Body of pancreas (tissue), 4 donors: ENCODE measurements at places on chromosomes 7 and 10. TPM values are rescaled to one million over a fixed set of nuclear protein-coding genes. Genes with fewer than 3 reads are reported as not detected.
A peak's percentile ranks its signal among the peaks of the same experiment; 100 is the strongest.

PPP1R9A gene
- 44.2 TPM for total RNA-seq

PRKCQ gene
- total RNA-seq = 0.33 TPM

PLAC9 gene
- total RNA-seq = 6.5 TPM

SLC26A5 gene
- total RNA-seq = not detected

CHAT gene
- total RNA-seq = 0.26 TPM

ANKRD22 gene
- total RNA-seq = 13.5 TPM

RALA gene
- 14.5 TPM for total RNA-seq

NUTM2A gene
- total RNA-seq = 1.0 TPM

FOXI2 gene
- total RNA-seq = not detected

DNA sequence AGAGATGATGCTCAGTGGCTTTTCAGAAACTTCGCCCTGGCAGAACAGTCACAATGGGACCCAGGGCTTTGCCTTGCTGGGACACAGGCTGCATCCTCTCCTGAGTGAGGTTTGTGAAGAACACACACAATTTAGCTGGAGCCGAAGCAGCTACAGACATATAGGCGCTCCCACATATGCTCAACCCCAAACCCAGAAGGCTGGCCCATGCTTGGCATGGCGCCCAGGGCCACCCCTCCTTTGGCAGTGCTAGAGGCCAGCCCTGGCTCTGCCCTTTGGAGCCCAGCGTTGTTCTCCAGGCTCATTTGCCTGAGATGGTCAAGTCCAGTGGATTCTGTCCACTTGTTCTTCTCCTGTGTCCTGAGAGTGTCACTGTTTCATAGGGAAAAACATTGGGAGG is 94.4 kb downstream of the WDFY4 start:
- H3K27ac ChIP-seq = no peak overlapping the region
- no peak for DNase-seq
- no peaks in the 10 kb centered on the region for H3K36me3 ChIP-seq
- no peaks in the 10 kb centered on the region for H3K27me3 ChIP-seq
- no peaks in the 10 kb centered on the region for H3K4me1 ChIP-seq
- H3K4me3 ChIP-seq = no peak overlapping the region

DNA sequence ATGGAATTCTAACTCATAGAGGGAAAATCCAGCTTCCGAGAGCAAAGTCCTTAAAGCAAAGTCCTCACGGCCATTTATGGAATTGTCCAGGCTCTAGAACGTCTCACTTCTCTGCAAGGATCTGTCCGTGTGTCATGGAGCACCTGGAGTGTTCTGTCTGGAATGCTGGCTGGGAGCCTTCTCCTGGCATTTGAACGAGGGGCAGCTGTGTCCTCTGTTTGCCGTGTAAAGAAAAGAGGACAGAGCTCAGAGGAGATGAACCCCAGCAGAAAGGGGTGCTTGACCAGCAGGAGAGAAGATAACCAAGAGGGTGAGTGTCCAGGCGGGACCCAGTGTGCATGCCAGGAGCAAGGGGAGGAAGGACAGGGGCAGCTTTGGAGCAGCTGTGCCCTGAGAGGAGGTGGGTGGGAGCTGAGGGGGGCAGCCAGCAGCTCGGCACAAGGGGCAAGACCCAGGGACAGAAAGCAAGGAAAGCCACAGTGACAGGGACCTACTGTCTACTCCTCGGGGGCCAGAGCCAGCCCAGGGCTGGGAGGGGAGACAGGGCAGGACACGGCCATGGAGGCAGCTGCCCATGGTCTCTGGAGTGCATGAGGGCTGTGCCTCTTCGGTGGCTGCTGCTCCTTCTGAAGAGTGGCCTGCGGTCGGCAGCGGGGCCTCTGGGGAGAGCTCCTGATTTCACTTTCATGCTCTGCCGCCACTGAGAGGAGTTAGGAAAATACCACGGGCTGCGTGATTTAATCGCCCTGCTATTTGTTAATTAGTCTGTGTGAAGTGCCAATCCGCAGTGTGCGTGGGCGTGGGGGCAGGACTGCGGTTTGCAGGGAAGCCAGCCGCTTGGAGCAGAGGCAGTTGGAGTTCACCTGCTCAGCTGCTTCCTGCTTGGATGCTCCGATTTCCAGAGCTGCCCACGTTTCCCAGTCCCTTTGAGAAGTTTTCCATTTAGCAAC is 149.3 kb upstream of the SHH start:
- DNase-seq = no peak
- H3K36me3 ChIP-seq = no peaks in the 10 kb centered on the region
- no peaks in the 10 kb centered on the region for H3K27me3 ChIP-seq
- no peak overlapping the region for H3K4me3 ChIP-seq

DNA sequence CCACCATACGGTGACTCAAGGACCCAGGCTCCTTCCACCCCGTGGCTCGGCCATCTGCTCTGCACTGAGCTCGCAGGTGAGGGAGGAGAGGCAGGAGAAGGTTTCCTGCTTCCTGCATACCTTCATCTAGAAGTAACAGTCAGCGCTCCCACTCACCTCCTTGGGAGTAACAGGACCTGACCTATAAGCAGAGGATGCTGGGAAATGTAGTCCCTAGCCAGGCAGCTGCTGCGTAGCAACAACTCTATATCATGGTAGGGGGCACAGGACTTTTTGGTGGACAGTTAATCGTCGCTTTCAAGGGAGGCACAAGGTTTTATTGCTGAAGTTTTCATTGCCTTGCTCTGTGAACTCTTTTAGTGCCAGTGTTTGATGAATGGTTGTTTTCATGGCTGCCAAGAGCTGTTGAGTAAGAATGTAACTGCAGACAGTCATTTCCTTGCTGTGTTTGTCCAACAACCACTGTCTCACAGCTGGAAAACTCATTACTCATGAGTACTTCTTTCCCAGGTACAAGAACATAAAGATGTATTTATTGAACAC is 10.2 kb upstream of the ZFYVE27 start:
- H3K4me1 ChIP-seq = peaks cover 6% of the 10 kb centered on the region
- DNase-seq = peak; percentile 33
- no peaks in the 10 kb centered on the region for H3K36me3 ChIP-seq
- no peak overlapping the region for H3K4me3 ChIP-seq
- H3K27ac ChIP-seq = peak overlapping the region; percentile 54
- no peaks in the 10 kb centered on the region for H3K27me3 ChIP-seq

GRCh38 chr10:68253346-68253745 is 21.4 kb upstream of the ATOH7 start:
- no peak overlapping the region for H3K27ac ChIP-seq
- H3K4me1 ChIP-seq = no peaks in the 10 kb centered on the region
- no peaks in the 10 kb centered on the region for H3K27me3 ChIP-seq
- H3K36me3 ChIP-seq = no peaks in the 10 kb centered on the region
- H3K4me3 ChIP-seq = no peak overlapping the region

GRCh38 chr7:16644157-16644556 is 1.4 kb downstream of the ANKMY2 start:
- H3K4me1 ChIP-seq = peaks cover 46% of the 10 kb centered on the region
- no peak for DNase-seq
- no peaks in the 10 kb centered on the region for H3K27me3 ChIP-seq

DNA sequence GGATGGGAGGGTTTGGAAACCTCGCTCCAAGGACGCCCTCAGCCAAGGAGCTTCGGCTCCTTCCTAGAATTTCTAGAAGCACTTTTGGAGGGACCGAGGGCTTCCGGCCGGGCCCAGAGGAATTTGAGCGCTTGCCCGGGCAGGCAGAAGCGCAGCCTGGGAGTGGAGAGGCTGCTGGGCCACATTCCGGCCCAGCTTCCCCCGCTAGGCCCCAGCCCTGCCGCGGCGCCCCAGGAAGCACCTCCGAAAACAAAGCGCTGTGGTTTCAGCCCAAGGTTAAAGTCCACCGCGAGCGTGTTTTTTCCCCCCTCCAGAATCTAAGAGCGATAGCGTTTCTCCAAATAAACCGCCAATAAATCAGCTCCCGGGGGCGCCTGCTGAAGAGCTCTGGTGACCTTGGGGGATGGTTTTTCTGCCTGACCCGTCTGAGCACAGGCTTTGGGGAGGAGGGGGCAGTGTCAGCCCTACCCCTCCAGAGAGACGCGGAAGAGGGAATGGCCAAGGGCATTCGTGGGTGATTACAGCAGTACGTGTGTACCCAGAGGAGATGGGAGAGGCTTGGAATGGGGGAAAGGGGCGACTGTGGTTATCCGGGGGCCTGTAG is 5.7 kb upstream of the TNRC18 start:
- H3K27me3 ChIP-seq = no peaks in the 10 kb centered on the region
- no peaks in the 10 kb centered on the region for H3K36me3 ChIP-seq
- peak overlapping the region; percentile 74 for H3K27ac ChIP-seq
- peak; percentile 73 for DNase-seq
- H3K4me1 ChIP-seq = peaks cover 36% of the 10 kb centered on the region

- no peak overlapping the region for H3K4me3 ChIP-seq
- no peak overlapping the region for H3K27ac ChIP-seq
- H3K27me3 ChIP-seq = no peaks in the 10 kb centered on the region
- H3K36me3 ChIP-seq = no peaks in the 10 kb centered on the region
- DNase-seq = no peak
- H3K4me1 ChIP-seq = no peaks in the 10 kb centered on the region
Observed at GRCh38 chr10:132154931-132155330, 31.8 kb upstream of the DPYSL4 start.

- no peak overlapping the region for H3K27ac ChIP-seq
- no peak overlapping the region for H3K4me3 ChIP-seq
- no peak for DNase-seq
- peaks cover 6% of the 10 kb centered on the region for H3K4me1 ChIP-seq
Observed at GRCh38 chr7:40059057-40059456, 75.4 kb downstream of the MPLKIP start.

DNA sequence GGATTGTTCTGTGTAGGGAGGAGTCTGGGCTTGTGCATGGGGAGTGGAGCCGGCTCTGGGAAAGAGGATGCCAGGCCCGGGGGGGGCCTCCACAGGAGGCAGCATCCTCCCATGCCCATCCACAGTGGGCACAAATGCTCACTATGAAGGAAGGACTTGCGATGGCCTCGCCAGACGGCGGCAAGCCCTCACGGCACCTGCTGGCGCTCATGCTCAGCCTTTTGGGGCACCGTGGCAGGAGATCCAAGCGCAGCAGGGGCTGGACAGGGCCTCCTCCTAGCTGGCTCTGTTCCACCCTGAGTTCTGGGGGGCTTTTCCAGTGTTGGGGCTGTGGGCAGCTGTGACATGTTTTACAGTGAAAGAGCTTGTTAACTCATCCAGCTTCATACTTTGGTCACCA is 15.2 kb downstream of the MDH2 start:
- no peak overlapping the region for H3K4me3 ChIP-seq
- peaks cover 11% of the 10 kb centered on the region for H3K36me3 ChIP-seq
- no peak overlapping the region for H3K27ac ChIP-seq

GRCh38 chr7:122972056-122972455 is 23.4 kb downstream of the TAS2R16 start:
- no peaks in the 10 kb centered on the region for H3K27me3 ChIP-seq
- no peak for DNase-seq
- no peak overlapping the region for H3K27ac ChIP-seq
- no peaks in the 10 kb centered on the region for H3K36me3 ChIP-seq

DNA sequence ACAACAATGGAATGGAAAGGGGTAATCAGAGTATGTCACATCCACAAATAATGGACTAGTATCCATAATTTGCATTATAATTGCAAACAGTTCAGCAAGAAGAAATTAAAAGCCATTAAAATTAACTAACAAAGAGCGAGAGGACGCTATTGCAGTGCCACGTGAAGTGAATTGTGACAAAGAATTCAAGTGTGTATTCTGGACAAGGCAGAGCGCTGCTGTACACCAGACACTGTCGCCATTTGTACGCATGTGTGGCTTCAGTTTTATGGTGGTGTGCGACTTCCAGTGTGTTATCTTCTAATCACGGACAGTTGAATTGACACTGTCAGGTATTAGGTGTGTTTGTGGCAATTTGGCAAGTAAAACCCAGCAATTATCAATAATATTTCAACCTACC is 11.3 kb downstream of the CYP3A5 start:
- DNase-seq = no peak
- no peaks in the 10 kb centered on the region for H3K27me3 ChIP-seq
- peaks cover 24% of the 10 kb centered on the region for H3K36me3 ChIP-seq

DNA sequence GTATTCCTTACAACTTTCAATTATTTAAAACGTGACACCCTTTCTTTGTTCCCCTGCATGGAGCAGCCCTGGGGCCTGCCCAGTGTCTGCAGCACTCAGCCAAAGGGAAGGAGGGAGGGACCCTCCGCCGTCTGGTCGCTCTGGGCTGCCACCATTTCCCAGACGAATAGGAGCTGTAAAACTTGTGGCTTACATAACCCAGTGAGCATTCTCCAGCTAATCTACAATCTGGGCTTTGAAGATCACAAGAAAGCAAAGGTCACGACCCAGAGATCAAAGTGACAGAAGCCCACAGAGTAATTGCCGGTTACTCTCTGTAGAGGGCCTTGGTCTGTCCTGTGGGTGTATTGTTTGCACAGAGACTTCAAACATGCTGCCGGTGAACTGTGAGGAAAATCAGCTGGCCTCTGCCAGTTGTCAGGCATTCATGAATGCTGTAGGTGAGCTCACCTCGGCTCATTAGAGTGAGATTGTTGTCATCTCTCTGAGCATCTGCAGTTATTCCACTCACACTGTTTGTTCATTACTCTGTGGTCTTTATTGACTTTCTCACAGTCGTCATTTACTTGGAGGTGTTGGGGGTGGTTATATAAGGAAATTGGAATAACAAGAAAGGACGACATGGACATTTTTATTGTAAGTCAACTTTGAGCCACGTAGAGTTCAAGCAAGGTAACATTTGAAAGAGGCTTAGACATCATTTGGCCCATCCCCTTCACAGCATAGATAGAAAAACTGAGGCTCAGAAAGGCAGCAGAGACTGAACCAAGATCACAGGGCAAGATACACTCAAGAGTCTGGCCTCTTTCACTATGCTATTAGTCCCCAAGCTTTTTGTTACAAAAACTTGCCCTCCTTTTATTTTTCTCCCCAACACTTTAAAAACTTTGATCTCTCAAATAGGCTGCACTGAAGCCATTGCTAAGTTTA is 619.8 kb downstream of the LRMDA start:
- H3K4me3 ChIP-seq = no peak overlapping the region
- no peaks in the 10 kb centered on the region for H3K36me3 ChIP-seq
- H3K27ac ChIP-seq = no peak overlapping the region
- no peaks in the 10 kb centered on the region for H3K27me3 ChIP-seq
- DNase-seq = no peak

- DNase-seq = peak; percentile 60
- H3K36me3 ChIP-seq = no peaks in the 10 kb centered on the region
- no peaks in the 10 kb centered on the region for H3K27me3 ChIP-seq
- H3K4me1 ChIP-seq = peaks cover 86% of the 10 kb centered on the region
Observed at GRCh38 chr10:72250666-72251065, 23.1 kb upstream of the DDIT4 start.

DNA sequence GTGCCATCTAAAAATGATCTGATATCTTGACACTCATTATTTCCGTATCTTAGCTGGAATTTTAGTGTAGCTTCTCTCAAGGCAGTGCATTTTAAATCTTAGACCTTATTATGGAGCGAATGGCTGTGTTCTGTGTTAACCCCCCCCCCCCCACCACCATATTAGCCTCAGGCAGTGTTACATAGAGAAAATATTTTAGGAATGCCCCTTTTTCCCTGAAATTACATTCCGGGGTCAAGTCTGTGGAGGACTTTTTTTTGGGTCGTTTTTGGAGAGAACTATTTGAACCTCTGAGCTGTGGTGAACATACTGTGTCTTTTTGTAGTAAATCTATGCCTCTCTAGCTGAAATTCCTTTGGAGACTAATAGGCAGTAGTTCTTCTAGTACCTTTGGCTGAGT is 3.1 kb downstream of the CCDC126 start:
- peaks cover 45% of the 10 kb centered on the region for H3K4me1 ChIP-seq
- H3K27ac ChIP-seq = no peak overlapping the region
- H3K36me3 ChIP-seq = no peaks in the 10 kb centered on the region
- DNase-seq = no peak
- H3K4me3 ChIP-seq = no peak overlapping the region

- no peaks in the 10 kb centered on the region for H3K36me3 ChIP-seq
- H3K27me3 ChIP-seq = no peaks in the 10 kb centered on the region
- H3K4me1 ChIP-seq = no peaks in the 10 kb centered on the region
- no peak overlapping the region for H3K27ac ChIP-seq
Observed at GRCh38 chr7:139838876-139839275, 9.8 kb downstream of the TBXAS1 start.
